ENCODE measurements at places on chromosomes 3 and 15. TPM values are rescaled to one million over a fixed set of nuclear protein-coding genes. Genes with fewer than 3 reads are reported as not detected.

Gene LSMEM2
- total RNA-seq: not detected

Gene CASR
- not detected for total RNA-seq

Gene FMN1
- total RNA-seq: not detected

Gene GOLGA8G
- total RNA-seq: not detected

Gene PLS1
- total RNA-seq: 4.6 TPM

Gene TMEM207
- total RNA-seq: not detected

Gene WDR72
- not detected for total RNA-seq

Gene P2RY12
- total RNA-seq: not detected

Gene TMF1
- total RNA-seq: 35.9 TPM

Gene PPP2R3A
- 0.49 TPM for total RNA-seq

Gene VEPH1
- total RNA-seq: not detected

Gene MNS1
- 0.86 TPM for total RNA-seq

Gene KNL1
- total RNA-seq: 25.3 TPM

Gene NCKIPSD
- 54.1 TPM for total RNA-seq

Gene SLC12A1
- total RNA-seq: not detected

Gene PPP1R14D
- total RNA-seq: not detected

Gene GCHFR
- total RNA-seq: 34.7 TPM

Gene CELSR3
- total RNA-seq: 15.2 TPM

All from activated CD4-positive, alpha-beta T cell treated with anti-CD3 and anti-CD28 coated beads, Interleukin-2, amount 10 ng/mL, durations not matched to agents 24 days and 14 days (primary cell).